ENCODE measurements at places on chromosomes 12 and 14. TPM values are rescaled to one million over a fixed set of nuclear protein-coding genes. Genes with fewer than 3 reads are reported as not detected.

C14orf180 gene
- 0.26 TPM for total RNA-seq

- DNase-seq = no peak
Measured at GRCh38 chr14:104549536-104550339, 29.8 kb upstream of the C14orf180 start.

DNA sequence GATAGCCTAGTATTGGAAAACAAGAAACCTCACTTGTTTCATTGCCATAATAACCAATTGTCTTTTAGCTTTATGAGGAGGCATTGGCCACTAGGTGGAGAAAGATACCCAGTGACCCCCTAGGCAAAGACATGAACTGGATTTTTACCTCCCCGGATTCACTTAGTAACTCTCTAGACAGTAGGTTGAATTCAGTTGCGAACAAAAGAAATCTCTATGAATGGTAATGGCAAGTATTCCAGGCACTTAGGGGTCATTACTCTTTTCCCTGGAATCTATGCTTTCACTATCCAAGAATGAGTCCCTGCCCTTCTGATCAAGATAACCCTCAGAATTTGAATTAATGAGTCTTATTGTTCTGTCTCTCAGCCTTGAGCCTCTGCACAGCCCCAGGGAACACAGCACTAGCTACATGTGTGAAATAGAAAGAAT, 29.5 kb upstream of the RHOJ start:
- DNase-seq = no peak

DNA sequence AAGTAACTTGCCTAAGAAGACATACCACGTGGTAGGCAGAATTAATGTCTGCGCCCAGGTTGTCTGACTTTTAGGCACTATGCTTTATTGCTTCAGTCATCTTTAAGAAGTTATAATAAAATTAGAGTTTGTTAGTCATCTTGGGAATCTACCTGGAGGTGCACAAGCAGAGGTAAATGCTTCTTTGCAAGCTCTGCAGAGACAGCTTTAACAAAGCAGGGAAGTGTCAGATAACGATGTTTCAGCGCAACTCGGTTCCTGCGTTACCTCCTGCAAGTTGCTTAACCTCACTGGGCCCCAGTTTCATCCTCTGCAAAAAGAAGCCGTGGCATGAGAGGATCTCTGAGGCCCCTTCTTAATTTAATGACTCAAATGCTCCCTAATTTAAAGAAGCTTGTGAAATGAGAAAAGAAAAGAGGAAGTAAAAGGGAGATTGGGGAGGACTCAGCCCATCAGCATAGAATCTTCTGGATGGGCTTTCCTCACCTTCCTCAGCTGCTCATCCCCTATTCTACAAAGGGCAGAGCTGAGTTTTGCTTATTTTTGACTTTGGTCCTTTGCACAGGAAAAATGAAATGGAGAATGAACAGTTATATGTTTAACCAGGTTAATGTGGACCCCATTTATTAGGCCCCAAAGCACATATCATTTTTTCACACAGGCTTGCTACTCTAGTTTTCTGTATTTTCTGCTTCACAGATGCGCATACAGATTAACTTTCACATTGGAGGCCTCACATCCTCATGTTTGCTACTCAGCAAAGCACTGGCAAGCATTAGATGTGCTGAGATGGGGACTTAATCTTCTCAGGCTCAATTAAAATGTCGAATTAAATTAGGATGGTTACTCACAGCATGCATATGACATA, 5.1 kb downstream of the ARHGDIB start:
- no peak for DNase-seq

- peak; percentile 59 for DNase-seq
Measured at GRCh38 chr14:79419571-79420327, 791.6 kb downstream of the DIO2 start.

DLGAP5 gene
- 1.2 TPM for total RNA-seq

DNA sequence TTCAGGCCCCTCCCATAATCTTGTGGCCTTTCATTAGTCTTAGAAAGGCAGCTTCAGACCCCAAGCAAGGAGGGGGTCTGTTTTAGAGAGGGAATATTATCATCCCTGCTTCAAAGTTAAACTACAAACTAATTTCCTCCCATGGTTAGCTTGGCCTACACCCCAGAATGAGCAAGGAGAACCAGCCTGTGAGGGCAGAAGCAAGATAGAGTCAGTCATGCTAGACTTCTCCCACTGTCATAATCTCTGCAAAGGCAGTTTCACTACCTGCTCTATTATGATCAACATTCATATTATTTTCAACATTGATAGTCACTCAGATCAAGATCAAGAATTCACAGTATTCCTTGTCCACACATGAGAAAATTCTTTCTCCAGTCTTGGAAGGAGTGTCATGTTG, 105.1 kb downstream of the GXYLT1 start:
- no peak for DNase-seq

- DNase-seq = no peak
Measured at GRCh38 chr14:31994391-31995033, 82.6 kb upstream of the ARHGAP5 start.

DNA sequence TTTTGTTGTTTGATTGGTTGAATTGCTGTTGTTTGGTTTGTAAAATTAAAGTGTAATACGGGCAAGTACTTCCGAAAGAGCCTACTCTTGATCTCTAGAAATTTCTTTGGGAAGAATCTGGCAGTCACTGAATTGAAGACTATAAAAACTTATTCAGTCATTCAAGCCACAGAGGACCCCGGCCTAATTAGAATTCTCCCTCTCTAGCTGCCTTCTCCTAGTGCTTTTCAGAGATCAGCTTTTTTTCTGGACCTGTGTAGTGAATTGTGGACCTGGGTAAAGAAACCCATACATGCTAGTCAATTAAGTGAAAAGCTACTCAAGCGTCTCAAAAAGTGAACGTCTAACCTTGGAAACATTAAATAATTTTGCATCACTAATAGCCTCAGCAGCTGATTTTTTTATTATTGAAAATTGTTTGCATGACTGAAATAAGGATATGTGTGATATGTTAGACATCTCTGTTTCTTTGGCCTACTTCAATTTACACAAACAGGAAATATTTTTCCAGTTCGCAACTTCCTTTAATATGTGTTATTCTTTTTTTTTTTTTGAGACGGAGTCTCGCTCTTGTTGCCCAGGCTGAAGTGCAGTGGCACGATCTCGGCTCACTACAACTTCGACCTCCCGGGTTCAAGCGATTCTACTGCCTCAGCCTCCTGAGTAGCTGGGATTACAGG, 27.2 kb downstream of the EFCAB11 start:
- DNase-seq = no peak

C12orf60 gene
- total RNA-seq = 0.43 TPM

DNA sequence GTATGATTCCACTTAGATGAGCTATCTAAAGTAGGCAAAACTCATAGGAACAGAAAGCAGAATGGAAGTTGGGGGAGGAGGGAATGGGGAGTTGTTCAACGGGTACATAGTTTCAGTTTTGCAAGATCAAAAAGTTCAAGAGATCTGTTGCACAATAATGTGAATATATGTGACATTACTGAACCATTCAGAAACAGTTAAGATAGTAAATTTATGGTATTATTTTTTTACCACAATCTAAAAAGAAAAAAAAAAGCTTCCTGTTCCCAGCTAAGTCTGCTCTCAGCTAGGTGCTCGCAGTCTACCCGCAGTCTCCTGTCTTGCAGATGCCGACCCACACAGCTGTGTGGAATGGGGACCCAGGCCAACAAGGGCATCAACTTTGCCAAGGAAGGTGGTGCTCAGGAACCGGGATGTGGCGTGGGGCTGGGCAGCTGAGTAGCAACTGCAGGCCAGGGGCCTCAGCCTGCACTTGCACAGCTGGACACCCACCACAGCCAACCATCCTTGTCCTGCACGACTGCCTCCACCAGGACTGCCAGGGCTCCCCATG, 15.3 kb upstream of the ANO6 start:
- DNase-seq = no peak

BCL11B gene
- 7.9 TPM for total RNA-seq

OLR1 gene
- total RNA-seq = 10.1 TPM

SYNJ2BP gene
- total RNA-seq = 64.2 TPM

DNA sequence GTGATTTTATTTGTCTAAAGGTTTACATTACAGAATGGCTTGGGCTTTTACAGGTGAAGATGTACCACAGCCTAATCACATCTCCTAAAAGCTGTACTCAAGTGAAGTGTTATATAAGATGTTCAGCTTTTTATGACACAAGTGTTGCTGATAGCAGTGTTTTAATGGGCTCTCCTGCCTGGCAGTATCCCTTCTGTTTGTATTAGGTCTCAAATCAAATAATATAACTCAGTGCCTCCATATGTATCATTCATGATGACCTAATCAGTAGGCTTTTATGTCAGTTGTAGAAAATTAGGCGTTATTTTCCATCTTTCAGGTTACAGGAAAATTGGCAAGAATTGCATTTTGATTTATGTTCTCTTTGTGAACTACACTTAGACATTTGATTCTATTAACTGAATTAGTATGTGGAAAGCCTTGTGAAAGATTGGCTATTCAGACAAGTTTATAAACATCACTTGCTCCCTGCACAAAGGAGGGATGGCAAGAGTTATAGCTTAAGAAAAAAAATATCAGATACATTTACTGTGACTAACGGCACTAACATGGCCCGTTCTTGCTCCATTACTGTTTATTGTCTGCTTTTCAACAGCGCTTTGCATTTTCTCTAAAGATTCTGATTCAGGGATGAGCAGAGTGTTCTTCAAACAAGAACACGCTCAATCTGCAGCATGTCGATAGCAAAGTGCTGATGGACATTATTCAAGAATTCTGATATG, 143.7 kb upstream of the DIO2 start:
- DNase-seq = no peak

SMAGP gene
- 40.4 TPM for total RNA-seq

MYF6 gene
- not detected for total RNA-seq

KRT83 gene
- not detected for total RNA-seq

TAS2R9 gene
- total RNA-seq = not detected

DNA sequence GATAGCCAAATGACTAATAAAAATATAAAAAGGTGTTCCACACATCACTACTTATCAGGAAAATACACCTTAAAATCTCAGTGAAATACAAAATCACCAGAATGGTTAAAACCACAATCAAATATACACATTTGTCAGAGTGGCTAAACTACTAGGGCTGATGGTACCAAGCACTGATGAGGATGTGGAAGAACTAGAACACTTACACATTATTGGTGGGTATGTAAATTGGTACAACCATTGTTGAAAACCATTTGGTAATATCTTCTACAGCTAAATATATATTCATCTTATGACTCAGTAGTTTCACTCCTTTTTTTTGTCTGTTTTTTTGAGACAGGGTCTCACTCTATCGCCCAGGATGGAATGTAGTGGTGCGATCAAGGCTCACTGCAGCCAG, 48.5 kb upstream of the TTC7B start:
- no peak for DNase-seq

ZBTB42 gene
- total RNA-seq = 10.3 TPM

DNA sequence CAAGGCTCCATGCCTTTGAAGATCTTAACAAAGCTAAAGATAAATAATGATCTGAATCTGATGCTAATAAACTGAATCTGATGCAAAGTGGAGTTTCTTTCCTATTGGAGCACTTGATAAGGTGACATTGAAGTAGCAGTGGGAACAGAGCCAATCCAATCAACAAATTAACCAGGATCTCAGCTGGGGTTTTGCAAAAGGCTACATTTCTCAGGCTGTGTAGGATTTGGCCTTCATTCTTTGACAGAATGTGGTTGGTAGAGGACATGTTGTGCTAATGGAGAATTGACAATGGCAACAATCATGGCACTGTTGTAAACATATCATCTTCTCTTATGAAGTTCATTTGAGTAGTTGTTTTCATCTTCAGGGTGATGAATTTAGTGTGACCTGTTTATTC, 164.9 kb downstream of the CCDC91 start:
- DNase-seq = no peak

B4GALNT3 gene
- total RNA-seq = 26.4 TPM

DNA sequence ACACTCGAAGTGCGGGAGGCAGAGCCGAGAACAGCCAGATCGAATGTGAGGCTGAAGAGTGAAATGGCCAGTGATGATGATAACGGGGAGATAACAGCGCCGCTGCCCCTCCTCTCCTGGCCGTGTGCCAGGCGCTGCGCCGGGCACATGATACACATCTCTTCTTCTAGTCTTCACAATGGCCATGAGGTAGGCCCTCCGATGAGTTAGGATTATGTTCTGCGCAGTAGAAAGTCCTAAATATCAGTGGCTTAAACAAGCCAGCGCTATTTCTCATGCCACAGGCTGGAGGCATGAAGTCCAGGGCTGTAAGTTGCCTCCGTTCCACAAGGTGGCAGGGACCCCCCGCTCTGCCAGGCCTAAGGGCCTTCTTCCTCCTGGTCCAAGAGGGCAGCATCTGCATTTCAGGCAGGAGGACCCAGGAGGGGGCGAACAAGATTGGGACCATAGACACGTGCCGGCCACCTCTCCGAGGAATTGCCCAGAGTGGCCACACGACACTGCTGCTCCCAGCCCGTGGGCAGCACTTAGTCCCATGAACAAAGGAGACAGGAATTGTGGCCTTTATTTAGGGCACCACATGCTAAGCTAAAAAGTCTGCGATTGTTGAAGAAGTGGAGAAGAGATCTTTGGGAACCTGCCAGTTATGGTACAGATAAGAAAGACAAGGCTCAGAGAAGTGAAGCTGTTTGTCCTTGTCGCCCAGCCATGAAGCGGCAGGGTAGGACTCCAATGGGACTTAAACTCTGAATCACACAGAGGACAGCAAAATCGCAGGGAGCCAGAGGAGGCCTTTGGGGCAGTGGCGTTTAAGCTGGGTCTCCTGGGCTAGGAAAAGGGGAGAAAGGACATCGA, 10.9 kb upstream of the HVCN1 start:
- DNase-seq = no peak

All from mucosa of gallbladder (tissue), 1 donor.